ENCODE measurements at places on chromosomes 5 and 9.

GRCh38 chr5:2378108-2378507 is 373.4 kb downstream of the IRX2 start:
- DNase-seq: no peak

- DNase-seq: no peak
Measured at GRCh38 chr5:139212486-139212885, 14.3 kb upstream of the SIL1 start.

- no peak for DNase-seq
Measured at GRCh38 chr5:131416729-131417128, 152.9 kb downstream of the CDC42SE2 start.

- DNase-seq: no peak
Measured at GRCh38 chr9:68540712-68541535, at the start of gene TMEM252. TMEM252 (minus strand) TSS chr9:68540883; CDS start chr9:68540814, 69 bp downstream.

DNA sequence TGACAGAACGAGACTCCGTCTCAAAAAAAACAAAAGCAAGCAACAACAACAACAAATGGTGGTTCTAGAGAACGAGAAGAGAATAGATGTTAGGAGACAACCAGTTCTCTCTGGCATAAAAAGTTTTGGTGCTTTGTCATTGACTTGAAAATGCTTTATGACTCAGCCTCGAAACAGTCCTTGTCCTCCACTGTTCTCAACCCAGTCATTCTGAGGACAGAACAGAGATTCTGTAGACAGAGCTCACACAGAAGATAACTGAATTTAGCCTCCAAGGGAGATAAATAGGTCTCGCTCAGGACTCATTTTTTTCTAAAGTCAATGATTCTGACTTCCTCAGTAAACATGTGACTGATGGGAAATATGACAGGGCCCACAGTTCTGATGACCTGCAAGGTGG is 76.0 kb upstream of the FSTL4 start:
- no peak for DNase-seq
